HCT116 (cell line): ENCODE measurements at places on chromosomes 6 and 20. TPM values are rescaled to one million over a fixed set of nuclear protein-coding genes. Genes with fewer than 3 reads are reported as not detected.
A peak's percentile ranks its signal among the peaks of the same experiment; 100 is the strongest.

The HTR1E gene
- total RNA-seq = not detected

GRCh38 chr6:29755295-29755871 is 32.1 kb downstream of the HLA-F start:
- DNase-seq = no peak

GRCh38 chr6:168182366-168182765 is 103.4 kb upstream of the FRMD1 start:
- DNase-seq = no peak

DNA sequence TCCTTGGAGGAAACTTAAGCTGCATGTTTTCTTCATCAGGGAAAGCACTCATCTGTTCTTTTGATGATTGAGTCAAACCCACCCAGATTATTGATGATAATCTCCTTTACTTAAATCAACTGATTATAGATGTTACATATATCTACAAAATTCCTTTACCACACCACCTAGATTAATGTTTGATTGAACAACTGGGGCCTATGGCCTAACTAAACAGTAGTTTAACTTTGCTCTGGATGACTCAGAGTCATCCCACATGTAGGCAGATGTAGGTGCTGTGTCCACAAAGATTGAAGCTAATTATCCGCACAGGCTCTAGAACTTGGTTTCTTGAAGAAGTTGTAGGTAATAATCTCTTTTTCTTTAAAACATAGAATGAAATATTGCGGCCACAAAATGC is 42.2 kb downstream of the PKIB start:
- no peak for DNase-seq

DNA sequence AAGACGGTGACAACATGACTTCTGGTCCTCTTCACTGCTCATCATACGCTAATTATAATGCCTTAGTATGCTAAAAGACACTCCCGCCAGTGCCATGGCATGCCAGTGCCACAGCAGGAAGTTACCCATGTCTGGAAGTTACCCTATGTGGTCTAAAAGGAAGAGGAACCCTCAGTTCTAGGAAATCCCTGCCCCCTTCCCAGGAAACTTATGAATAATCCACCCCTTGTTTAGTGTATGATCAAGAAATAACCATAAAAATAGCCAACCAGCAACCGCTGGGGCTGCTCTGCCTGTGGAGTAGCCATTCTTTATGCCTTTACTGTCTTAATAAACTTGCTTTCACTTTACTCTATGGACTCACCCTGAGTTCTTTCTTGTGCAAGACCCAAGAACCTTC is 15.8 kb upstream of the SERPINB9 start:
- no peak for DNase-seq

DNA sequence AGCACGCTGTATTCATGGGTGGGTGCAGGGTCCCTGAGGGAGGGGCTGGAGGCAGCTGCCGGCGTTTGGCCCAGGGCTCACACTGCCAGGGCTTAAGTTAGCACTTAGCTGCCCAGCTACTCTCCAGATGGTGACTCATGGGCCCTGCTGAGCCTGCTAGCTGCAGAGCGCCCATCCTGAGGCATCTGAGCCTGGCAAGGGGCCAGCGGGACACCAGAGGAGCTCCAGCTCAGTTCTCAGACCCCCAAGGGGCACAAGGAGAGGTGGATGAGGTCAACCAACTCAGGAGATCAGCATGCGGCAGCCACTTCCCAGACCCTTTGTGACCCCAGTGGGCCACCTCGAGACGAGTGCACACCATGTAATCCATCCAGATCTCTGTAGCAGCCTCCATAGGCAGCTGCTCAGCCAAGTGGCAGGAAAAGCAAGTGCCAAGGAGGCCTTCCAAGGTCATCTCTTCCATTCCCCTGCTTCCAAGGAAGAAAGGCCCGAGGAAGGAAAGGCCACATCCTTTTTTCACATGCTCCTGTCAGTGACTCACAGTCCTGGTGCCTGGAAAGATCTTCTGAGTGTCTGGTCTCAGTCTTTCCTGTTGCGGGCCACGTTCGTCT is 35.3 kb downstream of the FOXP4 start:
- peak; percentile 33 for DNase-seq

The GNRH2 gene
- total RNA-seq = 0.32 TPM

GRCh38 chr6:125947615-125948014 is 9.0 kb upstream of the HINT3 start:
- DNase-seq = no peak

- peak; percentile 85 for DNase-seq
Measured at GRCh38 chr20:51766994-51767866, 960 bp downstream of the ATP9A start.

GRCh38 chr20:4832469-4832868 is 110.8 kb downstream of the PRND start:
- no peak for DNase-seq

DNA sequence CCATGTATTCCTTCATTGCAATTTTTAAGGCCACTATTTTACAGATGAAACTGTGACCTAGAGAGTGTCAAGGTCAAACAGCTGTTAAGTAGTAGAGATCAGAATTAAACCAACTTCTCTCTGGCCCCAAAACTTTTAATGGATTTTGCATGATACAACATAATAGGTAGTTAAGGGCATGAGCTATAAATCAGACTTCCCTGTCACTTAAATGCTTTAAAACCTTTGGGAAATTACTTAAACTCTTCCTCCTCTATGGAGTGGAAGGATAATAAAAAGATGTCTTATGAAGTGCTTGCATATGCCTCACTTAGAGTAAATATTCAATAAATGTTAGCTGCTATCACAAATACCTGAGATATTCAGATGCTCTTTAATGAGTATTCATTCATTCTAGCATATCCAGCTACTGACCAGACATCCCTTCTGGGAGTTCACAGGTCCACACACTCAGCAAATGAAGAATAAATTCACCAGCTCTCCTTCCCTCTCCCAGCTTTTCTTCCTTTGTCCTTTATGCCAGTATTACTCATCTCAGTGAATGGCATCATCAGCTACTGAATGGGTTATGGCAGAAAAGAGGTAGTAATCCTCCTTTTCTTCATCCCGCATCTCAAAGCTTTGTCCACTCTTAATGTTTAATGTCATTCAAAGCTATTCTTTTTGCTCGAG is 36.2 kb downstream of the EYA4 start:
- DNase-seq = no peak

- DNase-seq = no peak
Measured at GRCh38 chr6:22964334-22964733, 395.0 kb downstream of the HDGFL1 start.

GRCh38 chr6:43477235-43478007 is at the start of gene TJAP1:
TSS of gene TJAP1 (plus strand) at chr6:43477570. CDS start at chr6:43499002, 21,432 bp downstream.
- DNase-seq = peak; percentile 64

The TRIM31 gene
- not detected for total RNA-seq

DNA sequence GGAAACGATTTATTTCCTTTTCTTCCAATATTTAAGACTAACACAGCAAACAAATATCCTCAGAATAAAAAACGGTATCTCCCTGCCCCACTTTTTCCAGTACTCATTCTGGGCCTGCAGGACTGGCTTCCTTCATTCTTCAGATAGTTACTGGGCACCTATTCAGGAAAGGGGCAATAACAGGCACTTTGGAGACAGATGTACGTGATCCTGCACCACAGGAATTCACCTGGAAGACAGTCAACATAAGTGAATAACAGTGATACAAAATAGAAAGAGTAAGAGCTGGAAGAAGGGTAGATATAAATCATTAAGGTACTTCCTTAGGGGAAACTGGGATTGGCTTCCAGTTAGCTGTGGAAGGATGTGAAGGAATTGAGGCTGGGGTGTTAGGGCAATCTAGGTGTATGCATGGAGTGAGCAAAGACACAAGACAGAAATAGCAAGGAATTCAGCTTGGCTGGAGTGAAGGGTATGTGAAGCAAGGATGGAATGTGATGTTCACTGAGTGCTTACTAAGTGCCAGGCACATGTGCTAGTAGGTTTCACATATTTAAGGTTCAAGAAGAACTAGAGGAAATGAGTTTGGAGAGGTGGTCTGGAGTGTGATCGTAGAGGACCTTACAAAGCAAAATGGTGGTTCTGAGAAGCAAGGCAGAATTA is 49.3 kb upstream of the FAM83C start:
- no peak for DNase-seq
